ENCODE measurements at places on chromosomes 4 and X.

GRCh38 chr4:130636486-130636885 is 1540.5 kb downstream of the C4orf33 start:
- no peak for DNase-seq

DNA sequence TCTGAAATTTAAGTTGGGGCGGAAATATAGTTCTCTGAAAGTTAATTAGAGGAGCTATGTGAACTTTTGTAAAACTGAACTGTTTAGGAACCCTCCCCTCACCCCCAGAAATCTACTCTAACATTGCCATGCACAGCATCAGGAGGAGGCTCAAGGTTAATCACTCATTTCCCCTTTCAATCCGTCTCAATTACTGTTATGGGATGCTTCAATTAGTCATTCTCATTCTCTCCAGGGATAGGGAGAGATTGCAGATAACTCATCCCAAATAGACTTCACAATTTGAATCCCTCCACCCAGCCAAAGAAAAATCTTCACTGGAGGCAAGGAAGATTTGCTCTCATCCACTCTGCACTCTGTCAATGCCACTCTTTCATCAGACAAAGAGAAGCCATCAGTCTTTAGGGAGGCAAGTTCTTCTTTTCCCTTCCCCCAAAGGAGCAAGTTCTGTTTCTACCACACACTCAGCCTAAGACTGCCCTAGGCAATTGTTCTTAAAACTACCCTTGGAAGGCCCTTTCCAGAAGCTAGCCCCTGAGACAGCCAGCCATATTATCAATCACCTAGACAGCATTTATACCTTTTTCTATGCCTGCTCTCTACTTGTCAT is 140.4 kb downstream of the SLC10A7 start:
- DNase-seq: no peak

DNA sequence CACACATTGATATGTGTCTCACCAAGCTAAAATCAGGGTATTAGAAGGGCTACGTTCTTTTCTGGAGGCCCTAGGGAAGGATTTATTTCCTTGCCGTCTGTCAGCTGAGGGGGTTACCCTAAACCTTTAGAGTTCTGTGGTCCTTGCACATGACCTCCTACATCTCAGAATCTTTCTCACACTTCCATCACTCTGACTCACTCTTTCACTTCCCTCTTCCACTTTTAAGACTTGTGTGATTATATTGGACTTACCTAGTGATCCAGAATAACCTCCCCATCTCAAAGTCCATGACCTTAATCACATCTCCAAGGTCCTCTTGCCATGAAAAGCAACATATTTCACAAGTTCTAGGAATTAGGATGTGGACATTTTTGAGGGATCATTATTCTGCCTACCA is 53.6 kb upstream of the FUNDC1 start:
- no peak for DNase-seq

DNA sequence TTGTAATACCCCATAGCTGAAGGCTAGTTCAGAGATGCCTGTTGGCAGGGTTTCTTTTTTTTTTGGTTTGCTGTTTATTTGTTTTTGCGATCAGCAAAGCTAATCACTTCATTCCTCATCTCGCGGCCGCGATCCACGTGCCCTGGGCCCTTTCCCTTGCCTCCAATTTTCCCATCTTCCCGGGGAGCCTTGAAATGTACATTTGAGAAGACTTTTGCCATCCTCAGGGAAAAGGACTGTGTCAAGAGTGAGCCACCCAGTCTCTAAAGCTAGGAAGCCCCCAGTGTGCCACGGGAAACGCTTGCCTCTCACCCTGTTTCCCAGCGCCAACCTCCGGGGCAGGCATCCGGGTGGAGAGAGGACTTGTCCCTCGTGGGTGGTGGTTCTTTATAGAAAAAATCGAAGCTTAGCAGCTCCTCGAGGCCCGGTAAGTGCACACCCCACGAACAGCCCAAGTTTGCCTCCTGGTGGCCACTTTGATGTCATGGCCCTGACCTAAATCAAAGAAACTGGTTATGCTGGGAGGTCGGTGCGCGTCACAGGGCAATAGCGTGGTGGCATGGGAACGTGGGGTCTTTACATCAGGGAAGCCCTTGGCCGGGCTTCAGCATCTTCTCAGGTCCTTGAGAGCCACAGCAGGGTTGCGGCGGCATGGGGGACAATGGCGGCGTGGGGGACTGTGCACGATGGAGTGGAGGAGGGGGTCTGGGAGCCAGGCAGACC is 42.0 kb downstream of the MAP7D3 start:
- no peak for DNase-seq

DNA sequence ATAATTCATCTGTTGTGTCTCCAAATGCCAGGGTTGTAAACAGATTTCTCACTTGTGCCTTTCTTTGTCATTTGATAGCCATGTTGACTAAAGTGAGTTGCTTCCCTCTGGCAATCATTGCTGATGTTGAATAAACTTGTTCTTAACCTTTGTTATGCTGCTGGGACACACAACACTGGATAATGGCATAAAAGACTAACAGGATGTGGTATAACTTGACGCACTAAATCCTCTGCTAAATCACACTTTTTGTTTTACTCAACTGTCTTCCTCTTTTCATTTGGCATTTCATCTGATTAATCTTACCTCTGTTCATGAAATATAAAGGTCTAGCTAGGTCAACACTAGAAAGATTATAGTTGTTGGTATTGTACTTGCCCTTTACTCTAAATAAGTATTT is 17.6 kb upstream of the CXCL5 start:
- no peak for DNase-seq

DNA sequence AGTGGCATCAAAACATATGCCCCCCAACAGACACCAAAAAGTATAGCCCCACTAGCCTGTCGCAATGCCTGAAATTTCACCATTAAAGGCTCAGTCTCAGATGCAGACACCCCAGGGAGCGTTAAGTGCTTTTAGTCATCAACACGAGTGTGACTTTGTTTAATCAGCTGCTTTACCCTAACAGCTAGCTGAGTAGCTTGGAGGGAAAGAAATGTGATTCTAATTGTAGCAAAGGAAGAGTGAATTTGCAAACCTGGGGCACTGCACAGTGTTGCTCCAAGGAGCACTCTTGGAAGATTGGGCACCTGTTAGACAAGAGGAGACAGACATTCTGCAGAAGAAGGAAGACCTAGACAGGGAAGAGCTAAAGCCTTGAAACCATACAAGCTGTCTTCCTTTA is 145.1 kb downstream of the BEND2 start:
- no peak for DNase-seq

DNA sequence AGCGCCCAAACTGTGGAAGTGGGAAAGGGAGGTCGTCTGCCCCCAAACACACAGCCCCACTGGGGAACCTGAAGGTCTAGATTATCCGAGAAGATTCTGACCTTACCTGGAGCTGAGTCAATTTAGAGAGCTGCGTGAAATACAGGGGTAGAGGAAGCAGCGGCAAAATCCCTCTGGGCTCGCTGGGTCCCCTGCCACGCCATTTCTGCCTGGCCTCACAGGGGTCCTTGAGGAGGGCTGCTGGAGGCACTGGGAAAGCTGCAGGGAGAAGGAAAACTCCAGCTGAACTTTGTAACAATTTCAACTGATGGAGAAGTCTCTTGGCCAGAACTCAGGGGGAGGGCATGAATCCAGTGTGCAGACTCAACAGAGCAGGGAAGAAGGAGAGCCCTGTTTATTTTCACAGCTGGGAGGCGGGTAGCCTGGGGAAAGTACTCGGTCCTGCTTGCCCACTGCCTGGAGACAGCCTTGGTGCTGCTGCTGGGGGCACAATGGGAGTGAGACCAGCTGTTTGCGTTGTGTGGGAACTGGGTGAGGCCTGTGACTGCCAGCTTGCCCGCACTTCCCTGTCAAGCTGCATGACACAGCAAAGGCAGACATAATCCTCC is 93.2 kb upstream of the MAPK10 start:
- no peak for DNase-seq

DNA sequence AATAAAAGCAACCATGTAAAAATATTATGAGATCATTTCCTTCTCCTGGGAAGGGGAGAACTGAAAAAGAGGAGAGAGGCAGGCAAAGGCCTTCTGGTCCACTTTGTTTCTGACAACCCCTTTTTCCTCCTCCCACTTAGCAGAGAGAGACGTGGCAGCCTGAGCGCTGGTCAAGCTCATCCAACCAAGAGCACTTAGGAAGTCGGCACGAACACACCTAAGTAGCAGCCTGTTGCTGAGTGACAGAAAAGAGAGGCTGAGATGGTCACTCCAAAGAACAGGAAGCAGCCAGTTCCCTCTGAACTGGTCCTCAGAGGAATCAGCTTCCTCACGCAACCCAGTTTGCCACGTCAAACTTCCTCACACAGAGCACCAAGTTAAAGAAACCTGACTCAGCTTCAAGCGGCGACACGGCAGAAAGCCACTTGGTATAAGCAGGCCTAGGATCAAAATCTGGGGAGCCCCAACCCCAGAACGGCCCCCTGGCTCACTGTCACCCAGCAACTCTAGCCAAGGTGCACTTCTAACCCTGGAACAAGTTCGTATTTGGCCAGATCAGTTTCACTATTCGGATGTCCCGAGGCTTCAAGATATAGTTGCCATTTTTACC is 861 bp downstream of the SEC24D start:
- DNase-seq: peak; percentile 18
